A549 (cell line): ENCODE measurements at places on chromosomes 16 and 17. TPM values are rescaled to one million over a fixed set of nuclear protein-coding genes. Genes with fewer than 3 reads are reported as not detected.

The TSPAN10 gene
- 5.4 to 7.1 TPM (median 6.3 TPM) in 3 replicates for polyA plus RNA-seq

The PCYT2 gene
- 14.8 to 17.0 TPM (median 16.3 TPM) in 3 replicates for polyA plus RNA-seq

The KRTAP2-3 gene
- 0.10 TPM in 1 of 3 replicates, not detected in the others for polyA plus RNA-seq

The KRTAP3-1 gene
- polyA plus RNA-seq = not detected in 3 replicates

The SIAH1 gene
- 12.0 to 13.6 TPM (median 13.3 TPM) in 3 replicates for polyA plus RNA-seq

The LLGL1 gene
- polyA plus RNA-seq = 15.5 to 19.3 TPM (median 18.9 TPM) in 3 replicates

The KRT222 gene
- 0.97 to 1.8 TPM (median 1.8 TPM) in 3 replicates for polyA plus RNA-seq

The MPV17L gene
- 3.1 to 3.7 TPM (median 3.7 TPM) in 3 replicates for polyA plus RNA-seq

The CBX2 gene
- 13.6 to 16.4 TPM (median 14.9 TPM) in 3 replicates for polyA plus RNA-seq

The CHST5 gene
- 0.08 TPM in 2 of 3 replicates, not detected in the other for polyA plus RNA-seq
